ENCODE measurements at places on chromosomes 6 and 20.

GRCh38 chr20:56788041-56788670, 159.1 kb downstream of the TFAP2C start:
- DNase-seq: no peak

DNA sequence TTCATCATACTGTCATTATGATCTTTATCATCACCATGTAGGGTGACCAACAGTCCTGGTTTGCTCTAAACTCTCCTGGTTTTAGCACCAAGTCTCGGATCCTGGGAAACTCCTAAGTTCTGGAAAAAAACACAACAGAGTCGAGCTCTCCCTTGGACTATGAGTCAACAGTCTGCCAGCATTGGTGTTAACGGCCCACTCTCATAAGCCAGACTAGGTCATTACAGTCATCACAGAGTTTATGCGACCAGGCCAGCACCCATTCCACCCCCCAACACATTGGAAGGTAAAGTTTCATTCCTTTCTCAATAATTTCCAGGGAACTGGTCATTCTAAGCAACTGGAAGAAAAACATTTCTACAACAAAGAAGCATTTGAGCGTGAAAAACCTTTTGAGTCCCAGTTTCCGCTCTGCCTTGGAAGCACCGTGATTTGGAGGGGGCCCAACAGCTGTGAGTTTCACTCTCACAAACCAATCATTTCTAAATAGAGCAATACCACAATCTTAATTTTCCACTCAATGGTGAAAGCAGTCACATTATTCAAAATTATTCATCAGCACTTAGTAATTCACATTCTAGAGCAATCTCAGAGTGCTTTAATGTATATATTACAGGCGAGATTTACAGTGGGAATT, 445.0 kb downstream of the CDH26 start:
- DNase-seq: peak; percentile 64

- DNase-seq: no peak
Observed at GRCh38 chr6:162184465-162184864, 543.1 kb downstream of the PRKN start.

GRCh38 chr6:80537118-80537972, 430.9 kb downstream of the BCKDHB start:
- DNase-seq: no peak

- no peak for DNase-seq
Observed at GRCh38 chr6:166655251-166655650, 28.2 kb upstream of the RPS6KA2 start.

GRCh38 chr20:61052195-61052750, 199.8 kb upstream of the CDH4 start:
- no peak for DNase-seq

DNA sequence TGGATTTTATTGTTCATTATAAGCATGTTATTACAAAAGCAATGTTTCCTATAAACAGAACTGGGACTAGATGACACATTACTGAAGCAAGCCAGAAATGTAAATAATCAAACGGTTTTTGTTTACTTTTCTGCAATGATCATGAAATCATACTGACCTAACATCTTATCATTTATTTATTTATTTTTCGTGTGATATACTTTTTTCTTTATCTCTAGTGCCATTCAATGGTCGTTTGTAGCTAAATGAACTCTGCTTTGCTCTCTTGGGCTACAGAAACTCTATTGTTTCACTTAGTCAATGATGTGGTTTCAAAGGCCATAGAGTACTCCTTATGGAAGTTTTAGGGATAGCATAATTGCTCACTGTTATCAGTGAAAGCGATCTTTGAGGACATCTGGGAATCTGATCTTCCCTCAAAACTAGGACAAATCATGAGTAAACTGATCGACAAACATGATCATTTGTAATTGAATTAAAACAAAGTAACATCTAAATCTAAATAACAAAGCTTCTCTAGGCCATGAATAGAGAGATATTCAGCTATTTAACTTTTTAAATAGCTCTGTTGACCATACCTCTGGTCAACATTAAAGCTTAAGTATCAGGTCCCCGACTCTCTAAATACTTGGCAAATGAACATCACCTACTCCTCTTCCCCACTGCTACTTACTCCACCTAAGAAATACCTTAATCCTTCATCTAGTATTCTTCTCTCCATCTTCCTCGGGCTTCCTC, 933.4 kb downstream of the TFAP2A start:
- no peak for DNase-seq

DNA sequence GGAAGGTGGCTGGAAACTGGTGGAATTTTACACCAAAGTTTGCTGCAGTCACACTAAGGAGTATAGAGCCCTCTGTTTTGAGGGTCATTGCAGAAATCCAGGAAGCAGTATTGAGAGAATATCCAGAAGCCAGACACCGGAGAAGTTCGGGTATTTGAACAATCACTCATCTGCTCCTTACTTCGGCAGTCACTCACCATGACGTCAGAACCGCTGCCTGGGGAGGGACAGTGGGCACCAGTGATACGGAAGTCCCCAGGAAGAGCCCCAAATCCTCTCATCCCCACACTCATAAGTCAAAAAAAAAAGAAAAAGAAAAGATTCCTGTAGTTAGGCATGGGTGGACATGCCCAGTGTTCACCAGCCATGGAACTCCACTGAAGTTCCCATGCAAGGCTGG, 4.0 kb downstream of the LY6G5C start:
- no peak for DNase-seq

DNA sequence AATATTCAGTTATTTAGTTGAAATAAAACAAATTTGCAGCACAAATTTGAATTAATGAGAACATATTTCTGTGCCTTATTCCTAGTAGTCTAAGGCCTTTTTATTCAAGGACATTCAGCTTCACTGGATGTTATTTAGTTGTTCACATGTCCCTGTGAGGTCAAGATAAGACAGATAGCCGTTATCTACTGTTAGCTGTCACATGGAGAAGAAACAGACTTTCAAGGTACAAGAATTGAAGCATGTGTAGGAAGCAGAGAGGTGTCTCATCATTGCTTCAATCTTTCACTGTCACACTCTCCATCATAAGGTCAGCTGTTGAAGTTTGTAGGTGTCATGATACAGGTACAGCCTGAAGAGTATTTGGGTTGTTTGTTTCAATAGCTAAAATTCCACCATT, 112.9 kb upstream of the JAG1 start:
- DNase-seq: no peak

DNA sequence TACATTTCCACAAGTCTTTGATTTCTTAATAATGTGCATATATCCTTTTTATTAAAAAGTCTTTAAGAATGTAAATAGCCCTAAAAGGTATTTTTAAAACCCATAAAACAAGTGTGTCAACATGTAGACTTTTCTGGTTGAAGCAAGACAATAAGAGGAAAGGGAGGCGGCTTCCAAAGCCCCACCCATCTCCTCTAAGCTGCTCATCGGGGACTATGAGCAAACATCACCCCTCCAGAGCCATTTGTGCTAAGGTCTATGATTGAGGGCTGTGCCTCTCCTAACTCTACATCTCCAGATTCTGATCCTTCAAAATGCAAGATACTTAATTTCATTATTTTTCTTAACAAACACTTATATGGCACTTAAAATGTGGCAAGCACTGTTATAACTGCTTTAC, 2.5 kb upstream of the NAA20 start:
- no peak for DNase-seq

DNA sequence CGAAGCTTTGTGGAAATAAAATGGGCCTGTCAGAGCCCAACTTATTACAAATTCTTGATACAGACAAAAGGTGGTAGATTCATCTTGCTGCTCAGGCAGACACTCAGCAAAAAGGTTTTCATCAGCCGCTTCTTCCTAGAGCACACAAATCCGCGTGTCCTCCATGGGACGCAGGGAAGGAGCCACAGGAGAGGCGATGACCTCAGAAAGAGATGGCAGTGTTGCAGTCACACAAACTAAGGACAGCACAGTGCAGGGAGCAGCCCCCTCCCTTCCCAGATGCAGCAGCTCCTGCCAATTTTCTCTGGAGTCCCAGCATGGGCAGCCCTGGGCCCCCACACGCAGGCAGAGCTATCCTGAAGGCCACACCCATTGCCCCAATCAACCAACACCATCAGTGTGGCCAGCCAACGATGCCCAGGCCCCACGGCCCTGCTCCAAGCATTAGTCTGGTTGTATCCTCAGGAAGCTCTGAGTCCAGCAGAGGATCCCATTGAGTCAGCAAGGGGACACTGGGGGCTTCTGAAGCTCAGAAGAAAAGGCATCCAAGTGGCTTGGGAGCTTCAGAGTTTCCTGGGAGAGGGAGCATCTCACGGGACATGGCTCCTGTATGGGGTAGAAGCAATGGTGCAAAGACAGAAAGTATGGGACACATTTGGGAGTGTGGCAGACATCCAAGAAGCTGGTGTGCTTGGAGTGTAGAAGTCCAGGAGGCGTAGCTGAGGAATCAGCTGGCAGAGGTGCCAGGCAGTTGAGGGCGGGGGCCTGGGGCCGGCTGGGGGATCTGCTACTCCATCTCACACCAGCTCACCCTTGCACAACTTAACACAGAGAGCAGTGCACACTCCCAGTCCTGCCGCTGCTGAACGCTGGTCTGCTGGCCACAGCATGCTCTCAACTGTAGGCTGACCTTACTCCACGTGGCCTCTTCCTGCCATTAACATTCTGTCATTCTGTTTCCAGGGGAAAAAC, 142.1 kb upstream of the CST7 start:
- DNase-seq: no peak

GRCh38 chr6:143555071-143555492, 43.6 kb upstream of the FUCA2 start:
- no peak for DNase-seq

GRCh38 chr6:166778776-166779175, 151.7 kb upstream of the RPS6KA2 start:
- DNase-seq: no peak

- DNase-seq: no peak
Observed at GRCh38 chr6:126377594-126378153, 37.8 kb downstream of the CENPW start.

DNA sequence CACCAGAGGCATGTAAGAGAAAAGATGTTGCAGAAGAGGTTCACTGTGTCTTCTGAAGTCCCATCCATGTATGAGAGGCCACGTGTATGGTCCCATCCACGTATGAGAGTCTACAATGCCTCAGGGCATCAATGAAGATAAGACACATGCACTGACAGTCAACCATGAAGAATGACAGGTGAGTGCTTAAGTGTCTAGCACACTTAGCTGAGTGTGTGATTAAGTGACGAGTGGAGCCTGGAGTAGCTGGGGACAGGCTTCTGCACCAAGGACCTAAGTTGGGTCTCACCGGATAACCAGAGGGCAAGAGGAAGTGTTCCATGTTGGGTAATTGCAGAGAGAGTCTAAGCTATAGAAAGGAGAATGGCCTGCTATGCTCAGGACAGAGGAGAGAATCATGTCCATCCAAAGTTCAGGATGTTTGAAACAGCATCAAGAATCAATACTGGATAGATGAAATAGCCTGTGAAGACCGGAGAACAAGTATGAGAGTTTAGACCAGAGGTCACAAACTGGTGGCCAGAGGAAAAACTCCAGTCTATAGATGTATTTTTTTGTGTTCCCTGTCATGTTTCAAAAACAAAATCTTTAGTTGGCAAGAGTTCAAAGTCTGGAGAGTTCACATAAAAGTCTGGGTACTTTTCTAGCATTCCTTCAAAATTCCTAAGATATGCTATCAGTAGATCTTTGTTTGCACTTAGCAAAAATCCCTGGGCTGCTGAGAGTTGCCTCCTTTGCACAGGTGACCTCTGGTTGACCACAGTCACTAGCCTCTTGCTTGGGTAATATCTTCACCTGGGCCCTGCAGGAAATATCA, 165.8 kb downstream of the KIF16B start:
- DNase-seq: no peak

DNA sequence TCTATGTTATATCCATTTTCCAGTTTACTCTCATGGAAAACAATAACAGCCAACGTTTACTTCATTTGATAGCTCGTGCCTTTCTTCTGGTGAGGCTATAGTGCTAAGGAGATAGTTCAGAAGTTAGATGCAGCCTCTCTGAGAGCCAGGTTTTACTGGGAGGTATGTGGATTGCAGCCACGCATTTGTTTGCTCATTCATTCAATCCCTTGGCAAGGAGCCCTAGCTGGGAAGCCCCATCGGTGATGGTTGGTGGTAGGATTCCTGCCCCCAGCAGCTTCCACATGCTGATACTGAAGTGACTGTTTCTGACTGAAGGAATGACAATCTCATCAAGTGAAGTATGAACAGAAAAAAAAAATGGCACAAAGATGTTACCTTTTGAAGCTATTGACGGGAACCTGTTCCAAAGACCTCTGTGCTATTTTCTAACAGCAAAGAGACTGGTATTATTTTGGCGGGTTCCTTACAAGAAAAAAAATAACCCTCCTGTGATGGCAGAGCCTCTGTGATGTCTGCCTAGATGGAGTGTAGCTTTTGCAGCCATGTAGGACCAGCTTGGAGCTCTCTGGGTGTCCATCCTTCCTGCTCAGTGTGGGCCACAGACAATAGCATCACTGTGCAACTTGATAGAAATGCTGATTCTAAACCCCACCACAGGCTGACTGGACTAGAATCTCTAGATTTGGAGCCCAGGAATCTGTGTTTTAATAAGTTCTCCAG, 30.6 kb downstream of the SNAP25 start:
- DNase-seq: no peak

DNA sequence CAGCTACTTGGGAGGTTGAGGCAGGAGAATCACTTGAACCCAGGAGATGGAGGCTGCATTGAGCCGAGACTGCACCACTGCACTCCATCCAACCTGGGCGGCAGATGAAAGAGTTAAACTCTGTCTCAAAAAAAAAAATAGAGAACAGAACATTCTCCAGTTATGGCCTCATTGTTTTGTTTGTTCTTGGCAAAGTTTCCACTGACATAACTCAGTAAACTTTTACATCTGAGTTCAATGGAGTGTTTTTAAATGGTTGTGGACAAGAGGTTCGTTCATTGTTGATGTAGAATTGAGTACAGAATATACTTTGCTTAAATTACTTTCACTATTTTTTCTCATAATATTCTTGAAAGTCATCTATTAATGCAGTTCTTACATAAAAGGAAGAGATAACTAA, 42.2 kb upstream of the IFNGR1 start:
- no peak for DNase-seq

DNA sequence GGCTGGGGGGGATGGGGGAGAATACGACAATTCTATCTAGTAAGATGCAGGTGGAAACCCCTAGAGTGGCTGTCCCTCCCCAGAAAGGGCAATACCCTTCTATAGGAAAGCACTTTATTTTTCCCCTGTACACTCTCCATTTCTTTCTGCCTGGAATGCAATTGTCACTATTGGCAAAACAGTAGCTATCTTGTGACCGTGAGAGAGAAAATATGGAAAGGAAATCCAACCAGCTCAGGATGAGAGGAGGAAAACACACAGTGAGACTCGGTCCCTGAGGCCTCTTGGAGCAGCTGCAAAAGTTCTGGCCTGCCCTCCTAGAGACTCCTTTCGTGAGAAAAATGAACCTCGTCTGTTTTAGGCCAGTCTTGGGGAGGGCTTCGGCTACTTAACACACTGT, 43.4 kb downstream of the FAM50B start:
- no peak for DNase-seq

GRCh38 chr6:119119989-119120388, 41.5 kb upstream of the FAM184A start:
- no peak for DNase-seq

Data from right forelimb (tissue), 1 donor.